Mammary epithelial cell (primary cell): ENCODE measurements at places on chromosomes 16 and 17. TPM values are rescaled to one million over a fixed set of nuclear protein-coding genes. Genes with fewer than 3 reads are reported as not detected.

GRCh38 chr16:55955845-55956244 is 80.7 kb upstream of the CES5A start:
- no peak for DNase-seq

GRCh38 chr16:1435921-1436697 is 5.2 kb downstream of the PERCC1 start:
- no peak for DNase-seq

DNA sequence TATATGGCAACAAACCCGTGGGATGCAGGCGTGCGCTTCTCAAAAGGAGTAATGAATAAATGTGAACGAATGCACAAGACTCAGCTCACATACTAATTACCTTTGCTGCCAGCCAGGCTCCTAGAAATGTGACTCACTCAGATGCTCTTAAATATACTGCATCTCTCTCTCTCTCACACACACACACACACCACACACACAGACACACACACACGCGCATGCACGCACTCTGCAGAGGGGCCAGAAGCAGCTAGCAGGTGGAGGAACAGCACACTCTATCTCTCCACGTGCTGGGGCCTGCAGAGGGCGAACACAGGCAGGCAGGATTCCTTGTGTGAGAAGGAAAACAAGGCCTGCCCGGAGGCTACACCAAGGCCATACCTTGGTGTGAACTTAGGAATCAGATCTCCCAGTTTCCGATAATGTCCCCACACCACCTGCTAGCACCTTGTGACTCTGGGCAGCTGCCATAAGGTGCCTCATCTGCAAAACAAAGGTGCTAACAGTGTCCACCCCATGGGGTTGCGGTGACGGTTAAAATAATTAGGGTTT is 5.3 kb downstream of the GPRC5B start:
- peak; percentile 84 for DNase-seq

DNA sequence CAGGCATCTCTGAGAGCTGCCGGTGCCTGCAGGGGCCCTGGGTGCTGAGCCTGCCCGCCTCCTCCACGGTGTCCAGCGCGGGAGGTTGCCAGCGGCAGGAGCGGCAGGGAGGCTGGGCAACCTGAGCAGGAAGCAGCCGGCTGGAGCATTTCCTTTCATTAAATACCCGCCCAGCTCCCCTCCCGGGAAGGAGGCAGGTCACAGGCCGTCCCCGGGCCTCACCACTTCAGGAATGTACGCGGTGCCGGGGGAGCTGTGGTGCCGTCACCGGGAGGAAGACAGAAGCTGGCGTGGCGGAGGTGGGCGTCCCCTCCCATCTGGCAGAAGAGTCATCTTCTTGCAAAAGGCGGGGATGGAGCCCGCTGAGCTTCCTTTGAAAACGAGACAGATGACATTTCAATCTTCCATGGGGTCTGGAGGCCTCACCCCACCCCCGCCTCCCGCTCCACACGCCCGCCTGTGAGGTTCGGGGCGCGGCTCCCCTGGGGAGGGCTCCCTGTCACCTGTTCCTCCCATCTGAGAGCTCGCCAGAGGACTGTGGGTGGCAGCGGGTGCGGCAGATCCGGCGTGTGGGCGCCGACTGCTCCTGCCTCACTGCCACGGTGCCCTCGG is 16.0 kb downstream of the SOX8 start:
- DNase-seq = peak; percentile 60

GRCh38 chr17:80866050-80866793 is 125.4 kb upstream of the CHMP6 start:
- DNase-seq = peak; percentile 52

ASPHD1 gene
- 14.7 and 16.2 TPM in 2 replicates for total RNA-seq

MAF gene
- 6.0 and 10.3 TPM in 2 replicates for total RNA-seq
